ENCODE measurements at places on chromosomes 11 and 22. TPM values are rescaled to one million over a fixed set of nuclear protein-coding genes. Genes with fewer than 3 reads are reported as not detected.

DNA sequence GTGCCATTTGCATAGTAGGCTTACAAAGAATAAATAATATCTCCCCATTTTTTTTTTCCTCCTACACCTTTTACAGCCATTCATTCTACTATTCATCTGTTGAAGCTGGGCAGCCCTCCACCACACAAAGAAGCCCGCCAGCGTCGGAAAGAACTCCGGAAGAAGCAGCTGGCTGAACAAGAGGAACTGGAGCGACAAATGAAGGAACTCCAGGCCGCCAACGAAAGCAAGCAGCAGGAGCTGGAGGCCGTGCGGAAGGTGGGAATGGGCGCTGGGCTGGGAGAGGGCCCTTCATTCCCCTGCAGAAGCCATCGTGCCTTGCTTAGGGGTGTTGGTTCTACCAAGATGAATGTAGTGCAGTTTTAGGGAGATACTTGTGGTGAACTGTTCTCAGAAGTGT, 68.6 kb downstream of the SWAP70 start:
- DNase-seq, result no peak

The OR4X2 gene
- not detected for total RNA-seq

DNA sequence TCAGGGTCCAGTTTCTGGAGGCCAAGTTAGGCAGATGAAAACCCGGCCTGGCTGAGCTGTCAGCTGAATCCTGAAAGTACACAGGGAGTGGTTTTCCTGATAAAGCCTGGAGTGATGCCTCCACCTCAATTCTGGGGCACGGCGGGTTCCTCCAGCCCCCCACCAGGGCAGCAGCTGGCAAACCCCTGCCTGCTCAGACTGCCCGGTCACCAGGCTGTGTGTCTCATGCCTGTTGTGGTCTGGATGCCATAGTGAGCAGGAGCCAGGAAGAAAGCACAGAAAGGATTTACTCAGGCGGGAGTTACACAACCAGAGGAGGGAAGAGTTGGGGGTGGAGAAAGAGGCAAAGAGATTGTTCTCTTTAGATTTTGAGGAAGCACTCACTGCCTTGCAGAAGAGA, 119.9 kb upstream of the RASSF10 start:
- peak; percentile 56 for DNase-seq

The TRIM66 gene
- total RNA-seq, result 4.9 TPM

The MUC6 gene
- not detected for total RNA-seq

DNA sequence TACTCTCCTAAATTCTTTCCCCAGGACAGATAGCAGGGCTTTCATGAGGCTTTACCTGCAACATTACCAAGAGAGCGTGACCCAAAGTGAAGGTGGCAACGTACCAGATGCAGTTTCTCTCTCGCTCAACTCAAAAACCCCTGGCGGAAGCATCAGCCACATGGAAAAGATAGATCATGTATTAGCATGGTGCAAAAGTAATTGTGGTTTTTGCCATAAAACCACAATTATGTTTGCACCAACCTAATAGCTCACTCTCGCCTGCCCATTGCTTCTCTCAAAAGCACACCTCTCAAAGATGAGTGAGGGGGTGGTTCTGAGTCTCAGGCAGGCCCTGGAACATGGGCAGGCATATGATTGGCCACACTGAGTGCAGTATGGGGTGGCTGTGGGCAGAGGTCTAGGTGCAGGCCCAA, 7.0 kb downstream of the MS4A6A start:
- DNase-seq, result no peak

The EHD1 gene
- 134 TPM for total RNA-seq

Data from upper lobe of left lung (tissue), 6 donors.